ENCODE measurements at places on chromosomes 1 and 21. TPM values are rescaled to one million over a fixed set of nuclear protein-coding genes. Genes with fewer than 3 reads are reported as not detected.

- H3K4me1 ChIP-seq = peaks cover 22% of the 10 kb centered on the region
- H3K36me3 ChIP-seq = no peaks in the 10 kb centered on the region
- no peak overlapping the region for H3K27ac ChIP-seq
- no peak overlapping the region for H3K4me3 ChIP-seq
- DNase-seq = peak; percentile 90
- H3K27me3 ChIP-seq = no peaks in the 10 kb centered on the region
Measured at GRCh38 chr1:15740924-15741850, 1.1 kb upstream of the TMEM82 start.

GRCh38 chr1:37509181-37509580 lies 5.4 kb downstream of the MEAF6 start:
- H3K4me3 ChIP-seq = no peak overlapping the region
- peaks cover 7% of the 10 kb centered on the region for H3K4me1 ChIP-seq
- no peaks in the 10 kb centered on the region for H3K27me3 ChIP-seq
- no peak overlapping the region for H3K27ac ChIP-seq

DNA sequence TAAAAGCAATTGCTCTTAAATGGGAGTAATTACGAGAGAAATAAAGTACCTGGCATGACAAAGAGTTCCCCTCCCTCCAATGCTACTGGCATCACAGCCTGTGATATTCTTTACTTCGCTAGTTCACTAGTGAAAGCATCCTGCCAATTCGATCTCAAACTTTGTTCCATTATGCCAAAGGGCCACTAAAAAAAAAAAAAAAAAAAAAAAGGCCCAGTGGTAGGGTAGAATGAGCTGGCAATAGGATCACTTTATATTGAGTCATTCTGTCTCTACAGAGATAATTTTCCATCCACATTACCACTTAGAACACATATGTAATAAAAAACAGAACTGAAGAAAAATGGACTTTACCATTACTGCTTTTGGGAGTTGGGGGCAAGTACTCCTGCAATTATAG lies 11.2 kb downstream of the PUM1 start:
- DNase-seq = no peak
- no peaks in the 10 kb centered on the region for H3K27me3 ChIP-seq
- H3K27ac ChIP-seq = no peak overlapping the region
- no peak overlapping the region for H3K4me3 ChIP-seq
- peaks cover 22% of the 10 kb centered on the region for H3K36me3 ChIP-seq
- peaks cover 62% of the 10 kb centered on the region for H3K4me1 ChIP-seq

DNA sequence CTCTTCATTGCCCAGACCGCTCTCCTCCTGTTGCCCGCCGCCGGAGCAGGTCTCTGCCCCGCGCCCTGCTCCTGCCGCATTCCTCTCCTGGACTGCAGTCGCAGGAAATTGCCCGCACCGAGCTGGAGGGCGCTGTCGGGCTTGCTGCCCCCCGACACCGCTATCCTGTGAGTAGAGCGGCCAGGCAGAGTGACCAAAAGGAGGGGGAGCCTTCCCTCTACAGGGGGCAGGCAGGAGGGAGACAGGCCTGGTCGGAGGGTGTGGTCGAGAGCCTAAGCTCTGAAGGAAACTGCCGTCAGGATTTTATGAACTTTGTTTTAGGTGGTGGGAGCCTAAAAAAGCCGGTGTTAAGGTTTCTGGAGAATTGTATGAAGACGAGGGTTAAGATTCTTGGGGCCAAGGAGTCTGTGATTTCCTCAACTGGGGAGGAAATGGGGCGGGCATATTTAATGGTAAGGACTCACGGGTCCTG lies 517 bp downstream of the LRIG2 start:
- DNase-seq = peak; percentile 57
- H3K4me3 ChIP-seq = peak overlapping the region; percentile 79
- no peaks in the 10 kb centered on the region for H3K27me3 ChIP-seq
- peak overlapping the region; percentile 83 for H3K27ac ChIP-seq
- peaks cover 29% of the 10 kb centered on the region for H3K4me1 ChIP-seq

Gene MFSD2A
- polyA plus RNA-seq = 1.1 TPM

DNA sequence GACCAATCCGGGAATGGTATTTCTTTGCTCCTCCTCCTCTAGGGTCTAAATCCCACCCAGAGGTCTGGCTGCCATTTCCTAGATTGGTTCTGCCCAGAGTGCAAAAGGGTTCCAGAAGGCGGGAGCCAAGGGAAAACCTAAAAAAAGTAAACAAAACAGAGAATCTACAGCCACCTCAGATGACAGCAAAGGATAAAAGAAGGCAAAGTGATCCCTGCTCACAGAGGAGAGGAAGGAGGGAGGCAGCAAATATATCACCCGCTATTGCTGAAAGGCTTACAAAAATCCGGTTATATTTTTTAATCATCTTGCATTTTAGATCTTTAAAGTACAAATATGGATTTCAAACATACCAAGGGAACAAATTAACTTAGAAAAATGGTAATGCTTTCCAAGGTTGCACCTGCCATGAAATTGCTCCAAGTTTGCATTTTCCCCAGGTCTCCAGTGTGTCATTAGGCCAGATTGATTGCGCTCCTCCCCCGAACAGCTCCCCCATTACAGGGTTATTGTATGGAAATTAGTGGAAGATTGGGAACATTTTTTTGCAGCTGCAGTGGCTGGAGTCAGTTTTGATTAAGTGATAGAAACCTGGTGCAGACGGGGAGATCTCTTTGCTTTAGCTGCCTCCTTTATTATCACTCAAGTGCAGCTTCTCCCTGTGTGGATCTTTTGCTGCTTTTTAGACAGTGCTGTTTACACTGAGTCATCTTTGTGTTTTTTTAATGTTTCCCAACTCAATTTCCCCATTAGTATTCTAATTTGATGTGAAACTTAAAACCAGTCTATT lies 280.5 kb upstream of the CAMK1G start:
- H3K27me3 ChIP-seq = no peaks in the 10 kb centered on the region
- no peaks in the 10 kb centered on the region for H3K4me1 ChIP-seq
- no peak overlapping the region for H3K4me3 ChIP-seq
- no peaks in the 10 kb centered on the region for H3K36me3 ChIP-seq
- no peak overlapping the region for H3K27ac ChIP-seq
- DNase-seq = no peak

- no peak overlapping the region for H3K27ac ChIP-seq
- DNase-seq = peak; percentile 66
- H3K27me3 ChIP-seq = no peaks in the 10 kb centered on the region
- H3K36me3 ChIP-seq = no peaks in the 10 kb centered on the region
- H3K4me3 ChIP-seq = no peak overlapping the region
Measured at GRCh38 chr1:87449348-87449963, 120.8 kb downstream of the LMO4 start.

GRCh38 chr1:36369061-36369861 lies 16.5 kb downstream of the STK40 start:
- DNase-seq = peak; percentile 79
- H3K4me1 ChIP-seq = peaks cover 18% of the 10 kb centered on the region
- no peak overlapping the region for H3K27ac ChIP-seq

GRCh38 chr21:26843933-26844257 lies 1.3 kb downstream of the ADAMTS1 start:
- H3K4me3 ChIP-seq = peak overlapping the region; percentile 18
- H3K4me1 ChIP-seq = peaks cover 22% of the 10 kb centered on the region
- peaks cover 15% of the 10 kb centered on the region for H3K27me3 ChIP-seq
- H3K27ac ChIP-seq = peak overlapping the region; percentile 94

Gene NR1I3
- polyA plus RNA-seq = not detected

Gene ACOT11
- 1.6 TPM for polyA plus RNA-seq

- H3K27ac ChIP-seq = no peak overlapping the region
- H3K27me3 ChIP-seq = no peaks in the 10 kb centered on the region
- H3K4me3 ChIP-seq = no peak overlapping the region
- H3K4me1 ChIP-seq = peaks cover 6% of the 10 kb centered on the region
- DNase-seq = no peak
Measured at GRCh38 chr1:222976453-222976852, 161.6 kb downstream of the DISP1 start.

DNA sequence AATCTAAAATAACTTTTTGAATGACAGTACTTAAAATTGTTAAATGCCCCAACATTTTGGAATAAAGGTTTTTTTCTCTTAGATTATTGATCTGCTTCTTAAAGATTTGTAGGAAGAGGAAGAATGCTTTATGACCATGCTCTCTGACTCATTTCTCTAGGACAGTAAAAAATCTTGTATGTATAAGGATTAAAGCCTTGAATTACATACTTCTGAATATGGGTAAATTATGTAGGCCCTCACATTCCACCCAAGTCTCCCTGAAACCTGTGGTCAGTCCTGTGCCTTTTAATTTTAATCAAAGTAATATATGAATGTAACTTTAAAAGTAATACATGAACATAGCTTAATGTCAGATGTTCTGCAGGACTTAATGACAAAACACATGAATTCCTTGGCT lies 50.5 kb downstream of the ABCD3 start:
- H3K36me3 ChIP-seq = peaks cover 8% of the 10 kb centered on the region
- DNase-seq = no peak
- H3K27me3 ChIP-seq = no peaks in the 10 kb centered on the region
- no peak overlapping the region for H3K27ac ChIP-seq
- no peaks in the 10 kb centered on the region for H3K4me1 ChIP-seq
- no peak overlapping the region for H3K4me3 ChIP-seq

GRCh38 chr1:26477446-26478152 lies 5.4 kb downstream of the HMGN2 start:
- H3K4me3 ChIP-seq = no peak overlapping the region
- DNase-seq = no peak
- H3K36me3 ChIP-seq = peaks cover 43% of the 10 kb centered on the region
- H3K27me3 ChIP-seq = no peaks in the 10 kb centered on the region
- H3K4me1 ChIP-seq = peaks cover 18% of the 10 kb centered on the region

Gene PHLDA3
- 30.7 TPM for polyA plus RNA-seq

GRCh38 chr1:160520582-160520981 lies 2.5 kb downstream of the SLAMF6 start:
- no peaks in the 10 kb centered on the region for H3K27me3 ChIP-seq
- H3K27ac ChIP-seq = no peak overlapping the region
- no peak for DNase-seq
- no peaks in the 10 kb centered on the region for H3K36me3 ChIP-seq
- H3K4me3 ChIP-seq = no peak overlapping the region
- H3K4me1 ChIP-seq = no peaks in the 10 kb centered on the region

Gene EPHB2
- polyA plus RNA-seq = 1.3 TPM

GRCh38 chr1:17032741-17033140 lies 21.0 kb upstream of the ATP13A2 start:
- H3K36me3 ChIP-seq = no peaks in the 10 kb centered on the region
- DNase-seq = no peak
- no peaks in the 10 kb centered on the region for H3K4me1 ChIP-seq
- no peak overlapping the region for H3K27ac ChIP-seq
- H3K4me3 ChIP-seq = no peak overlapping the region
- H3K27me3 ChIP-seq = no peaks in the 10 kb centered on the region

- no peaks in the 10 kb centered on the region for H3K27me3 ChIP-seq
- H3K4me1 ChIP-seq = no peaks in the 10 kb centered on the region
- H3K27ac ChIP-seq = no peak overlapping the region
- H3K4me3 ChIP-seq = no peak overlapping the region
- peak; percentile 14 for DNase-seq
Measured at GRCh38 chr1:34441259-34442069, 264.8 kb downstream of the C1orf94 start.

DNA sequence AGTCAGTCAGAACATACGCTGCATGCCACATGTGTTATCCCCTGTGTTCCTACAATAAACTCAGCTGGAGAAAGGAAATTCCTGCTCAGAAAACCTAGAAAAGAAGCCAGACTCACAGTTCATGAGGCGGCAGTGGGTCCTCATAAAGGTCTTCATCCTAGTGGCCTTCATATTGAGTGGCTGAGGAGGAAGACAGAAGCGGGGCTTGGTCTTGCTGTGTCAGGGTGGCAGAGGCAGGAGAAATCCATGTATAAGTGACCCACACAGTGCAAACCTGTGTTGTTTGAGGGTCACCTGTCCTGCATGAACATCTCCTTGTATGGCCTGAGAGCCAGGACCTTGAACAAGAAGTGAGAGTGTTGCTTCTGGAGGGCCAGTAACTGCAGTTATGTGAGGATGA lies 4.0 kb upstream of the WNT3A start:
- H3K36me3 ChIP-seq = no peaks in the 10 kb centered on the region
- DNase-seq = no peak
- no peak overlapping the region for H3K4me3 ChIP-seq
- H3K27me3 ChIP-seq = peaks cover 35% of the 10 kb centered on the region
- H3K4me1 ChIP-seq = no peaks in the 10 kb centered on the region
- no peak overlapping the region for H3K27ac ChIP-seq

Gene FCAMR
- polyA plus RNA-seq = not detected

DNA sequence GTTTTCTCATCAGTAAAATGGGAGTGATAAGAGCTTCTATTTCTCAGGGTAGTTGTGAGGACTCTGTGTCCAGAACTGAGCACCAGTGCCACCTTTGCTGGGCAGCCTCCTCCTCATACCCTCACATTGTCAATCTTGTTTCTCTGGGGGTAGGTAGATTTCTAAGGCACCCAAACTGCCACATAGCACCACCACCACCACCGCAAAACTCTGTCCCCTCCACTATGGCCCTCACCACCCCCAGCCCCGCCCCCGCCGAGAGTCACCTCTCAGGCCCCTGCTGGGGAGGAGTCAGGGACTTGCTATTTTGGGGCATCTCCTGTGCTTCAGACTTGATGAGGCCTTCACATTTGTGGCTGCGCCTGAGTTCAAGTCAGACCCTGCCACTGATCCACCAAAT lies 549.2 kb downstream of the PTPRU start:
- peaks cover 5% of the 10 kb centered on the region for H3K27me3 ChIP-seq
- no peaks in the 10 kb centered on the region for H3K36me3 ChIP-seq
- no peaks in the 10 kb centered on the region for H3K4me1 ChIP-seq
- no peak for DNase-seq

- no peaks in the 10 kb centered on the region for H3K36me3 ChIP-seq
- no peak for DNase-seq
- H3K27me3 ChIP-seq = no peaks in the 10 kb centered on the region
- peaks cover 13% of the 10 kb centered on the region for H3K4me1 ChIP-seq
Measured at GRCh38 chr1:58893257-58893869, 109.5 kb upstream of the JUN start.

DNA sequence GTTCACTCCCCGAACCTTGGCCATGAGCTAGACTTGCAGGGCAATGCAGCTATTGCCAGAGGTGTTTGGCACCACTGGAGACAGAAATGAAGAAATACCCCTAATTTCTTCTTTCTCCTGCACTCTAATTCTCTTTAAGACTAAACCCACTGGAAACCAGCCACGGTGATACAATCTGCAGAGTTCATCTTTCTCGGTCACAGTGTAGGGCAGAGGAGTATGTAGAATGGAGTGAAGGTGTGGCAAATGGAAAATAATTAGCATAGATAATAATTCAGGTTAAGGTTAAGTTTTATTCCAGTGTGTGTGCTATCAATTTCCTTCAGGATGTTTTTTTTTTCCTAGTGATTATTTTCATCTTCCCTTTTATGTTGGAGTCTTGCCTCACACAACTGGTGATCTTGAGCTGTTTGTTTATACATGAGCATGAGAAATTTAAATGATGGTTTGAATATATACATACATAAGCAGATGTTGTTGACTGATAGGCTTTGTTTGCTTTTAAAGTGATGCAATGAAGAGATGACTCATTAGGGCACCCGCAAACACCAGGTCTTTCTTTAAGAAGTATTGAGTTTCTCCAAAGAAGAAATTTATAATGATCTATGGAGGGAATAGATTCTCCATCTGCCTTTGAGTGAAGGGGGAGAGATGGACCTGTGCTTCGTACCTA lies 81.9 kb downstream of the SPATA17 start:
- H3K36me3 ChIP-seq = no peaks in the 10 kb centered on the region
- H3K27me3 ChIP-seq = no peaks in the 10 kb centered on the region
- H3K4me3 ChIP-seq = no peak overlapping the region
- no peak for DNase-seq

Measured in adrenal gland (tissue), 19 donors.